ENCODE measurements at places on chromosomes 4 and X. TPM values are rescaled to one million over a fixed set of nuclear protein-coding genes. Genes with fewer than 3 reads are reported as not detected.

GAGE12J gene
- not detected for total RNA-seq

HTN1 gene
- not detected for total RNA-seq

MAGED4B gene
- 19.5 TPM for total RNA-seq

SLITRK2 gene
- not detected for total RNA-seq

SEL1L3 gene
- total RNA-seq, result 138 TPM

LUZP4 gene
- not detected for total RNA-seq

STIM2 gene
- total RNA-seq, result 8.8 TPM

PDGFC gene
- 16.0 TPM for total RNA-seq

EDA gene
- total RNA-seq, result 0.97 TPM

SPOCK3 gene
- total RNA-seq, result 0.32 TPM

PSAPL1 gene
- total RNA-seq, result not detected
